ENCODE measurements at places on chromosomes 4 and X.

DNA sequence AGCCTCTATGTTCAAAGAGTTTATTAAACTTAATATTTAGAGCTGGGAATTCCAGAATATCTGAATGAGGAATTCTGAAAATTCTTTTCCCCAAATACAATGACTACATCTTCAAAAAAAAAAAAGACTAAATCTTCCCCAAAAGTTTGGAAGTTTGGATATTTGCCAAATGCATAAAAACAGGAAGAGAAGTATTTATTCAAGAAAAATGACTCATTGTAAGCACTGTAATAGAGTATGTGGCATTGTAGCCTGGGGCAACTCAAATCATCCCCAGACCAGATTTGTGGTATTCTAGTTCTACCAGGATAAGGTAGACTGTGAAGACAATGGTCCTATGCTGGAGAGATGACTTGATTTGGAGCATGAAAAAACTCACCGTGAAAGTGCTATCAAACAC lies 78.5 kb upstream of the PDHA2 start:
- DNase-seq, result no peak

DNA sequence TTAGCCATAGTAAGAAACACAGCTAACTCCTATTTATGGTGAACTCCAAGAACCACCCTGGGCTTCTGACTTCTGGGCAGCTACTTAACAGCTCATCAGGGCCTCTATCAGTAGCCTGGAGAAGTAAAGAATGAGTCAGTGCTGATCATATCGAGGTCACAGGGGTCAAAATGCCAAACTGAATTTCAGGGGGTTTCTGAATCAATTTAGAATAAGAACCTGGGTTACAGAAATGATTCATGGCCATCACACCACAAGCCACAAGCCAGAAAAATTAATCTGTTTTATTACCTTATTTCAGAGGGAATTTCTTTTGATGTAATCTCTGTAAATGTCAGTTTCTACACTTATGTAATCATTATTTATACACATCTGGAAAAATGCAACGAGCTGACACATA lies 64.4 kb downstream of the CHST7 start:
- no peak for DNase-seq

DNA sequence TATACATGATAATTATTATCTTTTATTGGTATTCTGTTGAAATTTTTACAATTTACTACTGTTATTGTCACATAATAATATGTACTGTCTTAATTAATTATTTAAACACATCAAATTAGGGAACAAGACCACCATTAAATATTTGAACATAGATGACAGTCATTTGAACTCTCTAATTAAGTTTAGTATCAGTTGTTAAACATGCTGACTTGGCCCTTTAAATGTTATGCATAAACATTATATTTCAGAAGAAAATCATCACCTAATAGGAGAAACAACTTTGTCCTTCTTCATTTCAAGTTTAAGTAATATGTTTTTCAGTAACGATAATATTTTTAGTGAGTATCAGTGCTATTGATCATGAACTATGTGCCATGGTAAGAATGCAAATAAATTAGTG lies 623.5 kb upstream of the GNPDA2 start:
- no peak for DNase-seq

DNA sequence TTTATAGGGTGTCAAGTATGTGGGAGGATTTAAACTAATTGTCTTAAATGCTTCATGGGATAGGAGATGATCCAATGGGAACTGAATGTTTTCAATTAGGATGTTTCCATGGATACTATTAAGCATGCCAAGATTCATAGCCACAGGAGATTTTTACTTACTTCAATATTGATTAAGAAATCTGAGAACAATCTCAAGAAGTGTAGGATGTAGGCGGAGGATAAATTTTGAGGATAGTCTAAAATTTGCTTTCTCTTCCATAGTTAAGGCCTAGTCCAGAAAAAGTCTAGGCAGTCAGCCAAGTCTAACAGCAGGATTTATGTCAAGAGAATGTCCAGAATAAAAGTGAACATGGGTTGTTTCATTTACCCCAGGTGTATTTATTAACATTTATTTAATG lies 32.8 kb downstream of the REPS2 start:
- no peak for DNase-seq

GRCh38 chr4:14359991-14360390 lies 642.3 kb upstream of the CPEB2 start:
- DNase-seq, result no peak

GRCh38 chrX:17706676-17707075 lies 30.6 kb upstream of the SCML1 start:
- DNase-seq, result no peak

DNA sequence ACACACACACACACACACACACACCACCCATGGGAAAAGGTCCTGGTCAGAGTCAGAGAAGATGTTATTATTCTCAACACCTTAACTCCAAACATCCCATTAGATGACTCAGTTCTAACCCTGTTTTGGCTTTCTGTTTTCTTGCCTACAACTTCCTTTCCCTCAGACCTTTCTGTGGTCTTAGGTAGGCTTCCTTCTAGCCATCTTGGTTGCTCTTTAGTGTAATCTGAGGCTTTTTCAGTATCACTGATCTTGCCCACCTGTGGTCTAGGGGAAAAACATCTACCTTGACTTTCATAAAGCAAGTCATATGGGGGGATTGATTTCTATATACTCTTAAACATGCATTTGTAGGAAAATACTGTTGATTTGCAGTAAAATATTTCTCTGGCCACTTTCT lies 56.9 kb downstream of the ATG4A start:
- DNase-seq, result no peak

- no peak for DNase-seq
These were observed 393.8 kb upstream of the GNPDA2 start for GRCh38 chr4:45120163-45120562.

- no peak for DNase-seq
These were observed 248.6 kb upstream of the BOD1L1 start for GRCh38 chr4:13876131-13876530.

DNA sequence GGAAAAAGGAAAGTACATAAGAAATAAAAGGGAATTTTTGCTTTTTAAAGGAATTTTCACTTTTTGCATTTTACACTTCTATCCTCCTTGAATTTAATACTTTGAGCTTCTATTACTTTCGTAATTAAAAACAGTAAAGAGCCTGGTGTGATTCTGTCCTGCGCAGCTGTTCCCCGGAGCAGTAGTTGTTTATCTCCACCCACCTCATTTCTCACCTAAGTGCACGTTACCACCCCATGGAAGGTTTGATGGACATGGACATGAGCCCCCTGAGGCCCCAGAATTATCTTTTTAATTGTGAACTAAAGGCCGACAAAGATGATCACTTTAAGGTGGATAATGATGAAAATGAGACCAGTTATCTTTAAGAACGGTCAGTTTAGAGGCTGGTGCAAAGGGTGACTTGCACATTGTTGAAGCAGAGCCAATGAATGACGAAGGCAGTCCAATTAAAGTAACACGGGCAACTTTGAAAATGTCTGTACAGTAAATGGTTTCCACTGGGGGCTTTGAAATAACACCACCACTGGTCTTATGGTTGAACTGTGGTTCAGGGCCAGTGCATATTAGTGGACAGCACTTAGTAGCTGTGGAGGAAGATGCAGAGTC lies 52.1 kb upstream of the TEX13D start:
- DNase-seq, result no peak

- no peak for DNase-seq
These were observed 230.0 kb upstream of the NWD2 start for GRCh38 chr4:37014584-37014983.

GRCh38 chr4:79886021-79886420 lies 187.0 kb downstream of the ANTXR2 start:
- no peak for DNase-seq

DNA sequence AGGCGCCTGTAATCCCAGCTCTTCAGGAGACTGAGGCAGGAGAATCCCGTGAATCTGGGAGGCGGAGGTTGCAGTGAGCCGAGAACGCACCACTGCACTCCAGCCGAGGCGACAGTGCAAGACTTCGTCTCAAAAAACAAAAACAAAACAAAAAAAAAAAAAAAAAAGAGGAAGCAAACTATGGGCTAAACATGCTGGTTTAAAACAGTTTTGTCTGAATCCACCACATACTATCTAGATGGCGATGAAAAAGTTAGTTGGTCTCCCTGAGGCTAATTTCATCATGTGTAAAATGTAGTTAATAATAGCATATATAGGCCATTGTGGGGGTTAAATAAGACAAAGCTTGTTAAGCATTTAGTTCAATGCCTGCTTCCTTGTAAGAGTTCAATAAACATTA lies 451.1 kb downstream of the RPA4 start:
- DNase-seq, result no peak

DNA sequence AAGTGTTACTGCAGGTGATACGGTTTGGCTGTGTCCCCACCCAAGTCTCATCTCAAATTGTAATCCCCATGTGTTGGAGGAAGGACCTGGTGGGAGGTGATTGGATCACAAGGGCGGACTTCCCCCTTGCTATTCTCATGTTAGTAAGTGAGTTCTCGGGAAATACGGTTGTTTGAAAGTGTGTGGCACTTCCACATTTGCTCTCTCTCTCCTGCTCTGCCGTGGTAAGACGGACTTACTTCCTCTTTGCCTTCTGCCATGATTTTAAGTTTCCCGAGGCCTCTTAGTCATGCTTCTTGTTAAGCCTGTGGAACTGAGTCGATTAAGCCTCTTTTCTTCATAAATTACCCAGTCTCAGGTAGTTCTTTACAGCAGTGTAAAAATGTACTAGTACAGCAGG lies 65.2 kb upstream of the SLC7A11 start:
- DNase-seq, result no peak

DNA sequence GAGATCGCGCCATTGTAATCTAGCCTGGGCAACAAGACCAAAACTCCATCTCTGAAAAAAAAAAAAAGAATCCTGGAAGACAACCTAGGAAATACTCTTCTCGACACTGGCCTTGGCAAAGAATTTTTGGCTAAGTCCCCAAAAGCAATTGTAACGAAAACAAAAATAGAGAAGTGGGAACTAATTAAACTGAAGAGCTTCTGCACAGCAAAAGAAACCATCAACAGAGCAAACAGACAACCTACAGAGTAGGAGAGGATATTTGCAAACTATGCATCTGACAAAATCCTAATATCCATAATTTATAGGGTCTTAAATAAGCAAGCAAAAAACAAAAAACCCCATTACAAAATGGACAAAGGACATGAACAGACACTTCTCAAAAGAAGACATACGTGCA lies 76.5 kb upstream of the DUSP21 start:
- no peak for DNase-seq

DNA sequence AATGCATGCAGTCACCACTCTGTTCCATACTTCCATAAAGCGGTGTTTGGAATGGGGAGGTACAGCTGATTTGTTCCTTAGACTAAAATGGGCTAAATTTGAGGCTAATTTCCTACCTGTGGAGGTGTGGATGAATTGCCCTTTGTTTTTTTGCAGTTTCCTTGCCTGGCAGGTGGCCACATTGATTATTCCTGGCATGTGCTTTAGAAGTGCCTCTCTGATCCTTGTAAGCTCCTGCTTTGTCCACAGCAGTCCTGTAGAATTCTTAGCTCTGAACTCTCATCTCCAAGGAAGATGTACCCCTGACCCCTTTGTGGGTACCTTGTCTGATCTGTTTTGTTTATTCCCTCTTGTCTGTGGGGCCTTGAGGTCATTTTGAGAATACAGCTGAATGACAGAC lies 136.8 kb downstream of the ADGRL3 start:
- no peak for DNase-seq

GRCh38 chrX:109655502-109656201 lies 30.7 kb upstream of the KCNE5 start:
- DNase-seq, result no peak

GRCh38 chr4:99861120-99861905 lies 32.9 kb downstream of the LAMTOR3 start:
- no peak for DNase-seq

DNA sequence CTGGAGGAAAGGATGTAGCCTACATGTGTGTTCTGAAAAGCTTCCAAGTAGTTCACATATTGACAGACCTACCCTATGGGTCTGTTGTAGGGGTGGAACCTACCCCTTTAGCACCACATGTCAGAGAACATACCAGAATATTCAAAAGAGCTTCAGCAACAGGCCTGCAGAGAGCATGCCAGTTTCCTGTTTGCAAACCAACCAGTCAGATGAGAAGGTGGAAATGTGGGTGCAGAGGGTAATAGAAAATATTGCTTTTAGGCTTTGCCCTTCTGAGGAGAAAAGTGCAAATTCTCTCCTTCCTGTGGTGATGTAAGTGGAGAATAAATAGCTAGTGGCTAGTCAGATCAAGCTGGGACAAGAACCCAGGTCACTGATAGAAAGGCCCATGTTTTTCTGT lies 16.4 kb downstream of the INTS6L start:
- no peak for DNase-seq

GRCh38 chr4:37960679-37961450 lies 667 bp downstream of the PTTG2 start:
- DNase-seq, result no peak

DNA sequence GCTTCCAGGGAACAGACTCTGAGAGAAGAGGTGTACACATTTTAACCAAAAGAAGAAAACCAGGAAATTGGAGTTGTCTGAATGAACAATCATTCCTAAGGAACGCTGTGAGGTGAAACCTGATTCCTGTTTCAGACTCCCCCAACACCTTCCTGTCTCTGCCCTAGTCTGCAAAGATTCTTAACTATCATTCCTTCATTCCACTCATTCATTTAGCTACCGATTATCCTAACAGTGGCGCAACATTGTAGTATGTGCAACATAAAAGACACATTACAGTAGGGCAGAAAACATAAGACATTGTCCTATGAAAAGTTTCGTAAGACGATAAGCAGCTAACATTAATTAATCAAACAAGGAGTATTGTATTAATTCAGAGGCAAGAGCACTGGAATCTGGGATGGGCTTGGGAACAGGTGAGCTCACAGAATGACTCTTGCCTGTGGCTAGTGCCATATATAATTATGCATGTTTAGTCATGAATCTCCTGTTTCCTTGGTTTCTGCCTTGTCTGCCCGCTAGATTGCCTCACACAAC lies 23.8 kb upstream of the ADH7 start:
- DNase-seq, result no peak

- DNase-seq, result no peak
These were observed 10.1 kb upstream of the MPP1 start for GRCh38 chrX:154815274-154815818.

- DNase-seq, result no peak
These were observed 414.2 kb upstream of the DIPK2B start for GRCh38 chrX:45614853-45615252.

DNA sequence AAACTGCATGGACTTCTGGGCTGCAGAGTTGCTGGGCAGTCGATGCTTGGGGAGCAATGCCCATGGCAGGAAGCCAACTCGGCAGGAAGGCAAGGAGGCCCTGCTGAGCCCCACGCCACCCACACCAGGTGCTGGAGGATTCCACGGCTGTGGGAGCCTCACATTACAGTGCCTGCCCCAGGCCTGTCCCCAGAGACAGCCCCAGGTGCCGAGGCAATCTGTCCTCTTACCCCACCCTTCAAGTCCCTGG lies 53.9 kb downstream of the HMX1 start:
- DNase-seq, result no peak

Measured in stimulated activated CD4-positive, alpha-beta T cell treated with anti-CD3 and anti-CD28 coated beads, Interleukin-4, amount 100 ng/mL, for 4 hours (primary cell).